ENCODE measurements at places on chromosomes 4 and X.

DNA sequence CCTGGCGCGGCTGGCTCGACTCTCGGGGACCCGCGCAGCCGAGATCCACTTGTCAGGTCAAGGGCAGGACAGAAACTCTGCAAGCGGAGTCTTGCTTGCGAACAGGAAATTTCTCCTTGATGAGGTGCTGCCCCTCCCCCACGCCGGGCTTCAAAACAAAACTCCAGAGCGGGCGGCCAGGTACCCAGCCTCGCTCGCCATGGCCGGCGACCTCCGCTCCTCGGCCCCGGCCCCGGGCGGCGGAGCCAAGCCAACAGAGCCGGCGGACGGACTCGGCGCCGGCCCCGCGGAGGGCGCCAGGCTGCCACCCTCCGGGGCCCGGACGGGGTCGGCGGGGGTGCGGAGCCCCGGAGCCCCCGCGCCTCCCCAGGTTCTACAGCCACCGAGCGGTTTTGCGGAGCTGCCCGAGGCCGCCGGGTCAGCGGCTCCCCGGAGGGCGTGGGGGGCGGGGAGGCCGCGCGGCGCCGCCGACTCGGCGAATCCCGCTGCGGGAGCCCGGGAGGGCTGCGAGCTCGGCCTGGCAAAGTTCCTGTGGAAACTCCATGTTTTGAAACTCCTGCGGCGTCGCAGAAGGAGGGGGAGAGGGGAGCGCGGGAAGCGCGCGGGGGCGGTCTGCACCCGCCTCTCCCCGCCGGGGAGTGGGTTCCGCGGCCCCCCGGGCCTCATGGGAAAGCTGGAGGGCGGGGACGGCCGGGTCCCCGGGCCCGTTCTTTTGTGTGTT is 11.7 kb upstream of the BCOR start:
- peak; percentile 65 for DNase-seq

- DNase-seq, result peak; percentile 84
These were observed at the start of gene ZDHHC9 for GRCh38 chrX:129843459-129844306. TSS of gene ZDHHC9 (minus strand) at chrX:129843886. CDS start at chrX:129841945, 1,941 bp downstream.

DNA sequence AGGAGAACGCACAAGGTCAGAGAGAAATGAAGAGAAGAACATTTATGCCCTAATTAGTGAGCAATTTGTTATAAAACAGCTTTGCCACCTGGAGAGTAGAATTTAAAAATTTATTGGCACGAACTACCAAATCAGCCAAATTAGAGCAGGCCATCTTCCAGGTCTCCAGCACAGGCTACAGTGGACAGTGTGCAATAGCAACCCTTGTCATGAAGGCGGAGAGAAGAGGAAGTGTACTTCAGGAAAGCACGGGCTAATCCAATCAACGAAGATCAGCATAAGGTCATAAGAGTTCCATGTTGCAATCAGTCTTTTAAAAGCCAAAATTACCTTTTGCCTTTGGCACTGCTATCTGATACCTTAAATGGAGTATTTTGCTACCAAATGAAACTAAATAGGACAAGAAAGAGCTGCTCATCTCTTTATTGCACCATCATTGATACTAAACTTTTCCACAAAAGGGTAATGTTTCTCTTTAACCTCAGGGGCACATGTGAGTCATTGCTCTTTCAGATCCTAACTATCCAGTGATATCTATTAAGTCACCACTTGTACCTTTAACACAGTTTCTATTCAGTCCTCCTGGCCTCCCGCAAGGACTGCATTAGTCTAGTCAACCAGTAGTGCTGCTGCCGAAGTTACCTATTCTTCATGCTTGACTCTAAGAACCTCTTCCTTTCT is 19.9 kb downstream of the ANK2 start:
- DNase-seq, result no peak

- DNase-seq, result no peak
These were observed 545 bp downstream of the ABCE1 start for GRCh38 chr4:145098675-145099037.

- no peak for DNase-seq
These were observed 48.0 kb upstream of the HDAC8 start for GRCh38 chrX:72620550-72621145.

DNA sequence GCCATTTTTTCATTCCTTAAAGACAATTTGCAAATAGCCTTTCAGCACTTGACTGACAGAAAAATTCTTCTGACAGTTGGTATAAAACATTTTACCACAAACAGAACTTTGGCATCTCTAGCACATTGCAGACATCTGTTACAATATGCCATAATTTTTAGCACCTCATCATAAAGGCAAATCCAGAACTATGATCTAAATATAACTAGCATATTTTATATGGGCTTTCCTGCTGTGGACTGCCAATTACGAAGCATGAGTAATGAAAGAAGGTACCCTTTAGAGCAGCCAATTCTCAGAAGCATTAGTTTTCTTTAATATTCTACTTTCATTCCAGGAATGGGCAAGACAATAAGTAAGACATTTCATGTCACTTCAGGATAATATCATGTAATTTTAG is 647.4 kb upstream of the GALNT7 start:
- no peak for DNase-seq

GRCh38 chr4:188722911-188723310 is 583.7 kb downstream of the TRIML1 start:
- no peak for DNase-seq

GRCh38 chr4:177951026-177951425 is 508.8 kb upstream of the AGA start:
- no peak for DNase-seq

GRCh38 chrX:65932173-65933084 is 107.5 kb downstream of the VSIG4 start:
- DNase-seq, result no peak

All from NCI-H1105 (cell line).